Stimulated activated CD8-positive, alpha-beta memory T cell treated with anti-CD3 and anti-CD28 coated beads, Interleukin-4, amount 100 ng/mL, for 1 hour (primary cell): ENCODE measurements at places on chromosomes 16 and 17.

GRCh38 chr17:63196772-63197335, 230.8 kb downstream of the TANC2 start:
- DNase-seq, result no peak

- DNase-seq, result no peak
Observed at GRCh38 chr16:66596986-66597848, 7.3 kb upstream of the CMTM3 start.

DNA sequence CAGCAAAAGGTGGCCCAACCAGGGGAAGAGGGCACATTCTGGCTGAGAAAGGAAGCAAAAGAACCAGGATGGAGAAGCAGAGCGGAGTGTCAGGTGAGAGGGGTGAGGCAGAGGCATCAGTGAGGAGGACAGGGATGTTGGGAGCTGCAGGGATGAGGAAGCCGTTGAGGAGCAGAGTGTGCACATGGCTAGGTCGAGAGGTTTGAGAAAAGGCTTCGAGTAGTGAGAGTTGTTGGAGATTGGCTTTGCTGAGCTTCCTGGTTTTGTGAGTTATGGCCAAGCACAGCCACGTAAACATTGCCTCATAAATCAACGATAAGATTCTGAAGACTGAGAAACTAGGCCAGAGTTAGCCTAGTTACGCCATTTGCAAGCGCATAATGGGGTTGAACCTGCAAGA, 26.9 kb downstream of the DNAH2 start:
- DNase-seq, result no peak

DNA sequence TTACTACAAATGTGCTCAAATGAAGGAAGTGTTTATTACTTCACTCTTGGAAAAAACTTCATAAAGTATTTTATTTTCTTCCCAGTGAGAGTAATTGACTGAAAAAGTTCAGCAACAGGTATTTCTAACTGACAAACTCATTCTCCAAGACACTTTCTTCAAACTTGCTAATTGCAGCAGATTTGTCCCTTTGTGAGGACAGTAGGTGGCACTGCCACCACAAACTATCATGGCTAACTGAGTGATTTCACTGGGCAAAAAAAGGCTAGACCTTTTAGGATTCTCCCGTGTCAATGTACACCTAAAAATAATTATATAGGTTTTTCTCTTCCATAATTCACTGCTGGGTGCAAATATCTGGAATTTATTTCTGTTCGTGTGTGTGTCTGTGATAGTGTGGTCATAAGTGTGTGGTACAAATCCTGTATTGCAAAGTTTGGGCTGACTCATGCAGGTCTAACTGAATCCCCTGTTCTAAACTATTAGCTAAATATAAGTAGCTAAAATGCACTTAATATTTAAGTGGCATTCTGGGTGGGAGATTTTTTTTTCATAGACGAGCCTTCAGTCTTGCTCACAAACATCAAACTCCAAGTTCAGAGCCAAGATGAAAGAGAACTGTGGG, 3.9 kb downstream of the HS3ST3A1 start:
- peak; percentile 6 for DNase-seq

GRCh38 chr16:4692460-4693295, 684 bp upstream of the NUDT16L1 start:
- DNase-seq, result no peak

- no peak for DNase-seq
Observed at GRCh38 chr16:28845293-28845692, 855 bp downstream of the TUFM start.

DNA sequence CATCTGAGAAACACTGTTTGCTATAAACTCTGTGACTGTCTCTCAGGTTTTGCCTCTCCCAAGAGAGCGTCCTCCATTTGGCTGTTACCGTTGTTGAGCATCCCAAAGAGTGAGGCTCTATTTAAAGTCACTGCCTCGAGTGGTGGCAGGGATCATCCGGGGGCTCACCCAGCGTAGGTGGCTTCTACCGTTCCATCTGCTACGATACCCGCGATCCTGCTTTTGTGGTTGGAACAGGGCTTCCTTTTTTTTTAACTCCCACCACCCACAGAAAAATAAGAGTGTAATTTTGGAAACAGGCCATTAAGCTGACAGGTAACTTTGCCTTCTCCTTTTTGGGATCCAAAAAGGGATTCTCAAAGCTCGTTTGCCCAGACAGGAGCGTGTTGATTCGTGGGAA, 36.4 kb downstream of the KNOP1 start:
- no peak for DNase-seq

DNA sequence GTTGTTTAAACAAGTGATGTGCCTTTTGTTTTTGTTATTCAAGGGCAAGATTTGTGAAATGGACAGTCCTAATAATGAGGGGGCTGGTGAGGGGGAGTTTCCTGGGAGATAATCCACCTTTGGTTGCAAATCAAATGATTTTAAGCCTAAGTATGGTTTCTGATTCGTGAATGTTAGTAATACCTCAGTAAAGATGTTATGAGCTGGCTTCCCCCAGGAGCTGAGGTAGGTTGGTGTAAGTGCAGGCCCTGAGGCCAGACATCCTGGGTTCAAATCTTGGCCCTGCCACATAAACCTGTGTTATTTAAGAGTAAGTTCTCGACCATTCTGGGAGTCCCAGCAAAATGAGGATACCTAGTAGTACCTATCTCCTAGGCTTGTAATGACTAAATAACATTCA, 1.5 kb downstream of the SNX29 start:
- DNase-seq, result no peak

DNA sequence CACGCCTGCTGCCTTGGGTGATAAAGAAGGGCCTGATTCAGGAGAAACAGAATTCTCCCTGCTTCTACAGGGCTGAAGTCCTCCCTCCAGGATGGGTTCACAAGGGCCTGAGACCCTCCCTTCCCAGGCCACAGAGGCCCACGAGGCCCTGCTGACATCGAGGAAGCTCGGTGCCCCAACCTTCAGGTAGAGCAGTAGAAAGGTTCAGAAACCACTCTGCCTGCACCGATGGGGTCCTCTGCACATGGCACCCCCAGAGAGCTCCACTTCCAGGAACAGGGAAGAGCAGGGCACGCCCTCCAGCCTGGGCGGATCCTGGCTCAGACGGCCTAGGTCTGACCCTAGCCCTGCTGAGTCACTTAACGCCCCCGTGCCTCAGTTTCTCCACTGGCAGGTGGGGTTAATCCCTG, 773 bp downstream of the CENPX start:
- no peak for DNase-seq

GRCh38 chr17:11598274-11599221, at the start of gene DNAH9:
DNAH9 (plus strand) TSS chr17:11598470; CDS start chr17:11598499, 29 bp downstream.
- no peak for DNase-seq

DNA sequence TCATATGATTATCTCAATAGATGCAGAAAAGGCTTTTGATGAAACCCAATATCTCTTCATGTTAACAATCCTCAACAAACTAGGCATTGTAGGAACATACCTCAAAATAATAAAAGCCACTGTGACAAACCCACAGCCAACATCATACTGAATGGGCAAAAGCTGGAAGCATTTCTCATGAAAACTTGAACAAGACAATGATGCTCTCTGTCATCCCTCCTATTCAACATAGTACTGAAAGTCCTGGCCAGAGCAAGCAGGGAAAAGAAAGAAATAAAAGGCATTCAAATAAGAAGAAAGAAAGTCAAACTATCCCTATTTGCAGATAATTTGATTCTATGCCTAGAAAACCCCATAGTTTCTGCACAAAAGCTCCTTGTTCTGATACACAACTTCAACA, 999.2 kb upstream of the GOT2 start:
- no peak for DNase-seq

GRCh38 chr16:73166441-73166851, 118.5 kb upstream of the ZFHX3 start:
- no peak for DNase-seq

DNA sequence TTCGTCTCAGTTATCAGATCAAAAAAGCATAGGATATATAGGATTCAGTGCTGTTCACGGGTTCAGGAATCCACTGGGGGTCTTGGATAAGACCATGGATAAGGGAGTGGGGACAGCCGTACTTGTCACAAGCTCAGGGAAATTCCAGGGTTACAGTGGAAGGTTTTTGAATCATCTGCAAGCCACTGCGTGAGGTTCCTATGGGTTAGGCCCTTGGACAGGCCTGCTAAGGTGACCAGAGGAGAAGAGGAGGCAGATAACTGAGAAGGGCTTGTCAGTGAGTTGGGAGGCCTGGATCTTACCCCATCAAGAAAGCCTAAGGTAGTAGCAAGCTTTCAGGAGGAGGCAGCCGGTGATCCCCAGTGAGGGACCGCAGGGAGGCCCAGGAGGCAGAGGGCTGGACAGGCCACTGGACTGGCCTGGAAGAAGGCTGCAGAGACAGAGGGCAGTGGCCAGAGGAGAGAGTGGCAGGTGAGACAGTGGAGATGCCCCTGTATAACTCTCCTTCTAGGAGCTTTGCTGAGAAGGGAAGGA, 27.3 kb downstream of the NGFR start:
- DNase-seq, result no peak

- DNase-seq, result no peak
Observed at GRCh38 chr17:50832864-50833381, 2.5 kb upstream of the WFIKKN2 start.

DNA sequence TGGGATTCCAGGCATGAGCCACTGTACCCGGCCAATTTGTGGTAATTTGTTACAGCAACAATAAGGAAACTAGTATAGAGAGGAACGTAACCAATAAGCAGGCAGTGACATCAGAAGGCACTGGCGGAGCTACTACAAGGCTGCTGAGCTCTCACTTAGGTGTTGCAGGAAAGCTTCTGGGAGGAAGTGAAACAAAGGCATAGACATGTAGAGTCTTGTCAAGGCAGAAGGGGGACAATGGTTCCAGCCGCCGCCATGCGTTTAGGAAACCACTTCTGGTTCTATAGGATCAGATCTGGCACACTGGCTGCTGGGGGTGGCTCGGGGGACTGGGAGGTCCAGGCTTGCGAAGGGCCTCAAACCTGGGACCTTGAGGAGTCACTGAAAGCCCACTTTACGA, 9.4 kb upstream of the CPSF4L start:
- DNase-seq, result no peak

- DNase-seq, result peak; percentile 32
Observed at GRCh38 chr17:4485676-4486646, 12.7 kb upstream of the SPNS2 start.

DNA sequence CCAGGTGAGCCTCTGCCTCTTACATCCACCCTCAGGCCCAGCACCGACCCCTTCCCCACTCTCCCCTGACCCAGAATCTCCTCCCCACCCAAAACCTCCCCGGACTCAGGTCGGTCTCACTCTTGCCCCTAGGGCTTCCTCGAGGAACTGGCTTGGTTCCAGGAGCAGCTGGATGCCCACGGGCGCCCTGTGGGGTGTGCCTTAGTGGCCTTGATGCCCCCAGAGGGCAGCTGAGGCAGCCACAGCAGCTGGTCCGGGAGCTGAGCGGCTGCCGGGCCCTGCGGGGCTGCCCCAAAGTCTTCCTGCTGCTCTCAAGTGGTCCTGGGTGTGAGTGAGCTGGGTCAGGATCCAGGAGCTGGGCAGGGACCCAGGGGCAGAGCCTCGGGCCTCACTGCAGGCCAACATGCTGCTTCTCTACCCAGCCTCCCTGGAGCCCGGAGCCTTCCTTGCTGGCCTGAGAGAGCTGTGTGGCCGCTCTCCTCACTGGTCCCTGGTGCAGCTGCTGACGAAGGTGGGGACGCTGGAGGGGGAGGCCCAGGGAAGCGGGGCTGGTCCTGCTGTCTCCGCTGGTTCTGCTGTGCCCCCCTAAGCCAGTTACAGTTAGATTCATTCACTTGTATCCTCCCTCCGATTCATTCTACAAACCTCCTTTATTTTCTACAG, 9.6 kb downstream of the ZNF213 start:
- no peak for DNase-seq

- DNase-seq, result no peak
Observed at GRCh38 chr17:8839410-8839935, 28.0 kb downstream of the PIK3R6 start.

DNA sequence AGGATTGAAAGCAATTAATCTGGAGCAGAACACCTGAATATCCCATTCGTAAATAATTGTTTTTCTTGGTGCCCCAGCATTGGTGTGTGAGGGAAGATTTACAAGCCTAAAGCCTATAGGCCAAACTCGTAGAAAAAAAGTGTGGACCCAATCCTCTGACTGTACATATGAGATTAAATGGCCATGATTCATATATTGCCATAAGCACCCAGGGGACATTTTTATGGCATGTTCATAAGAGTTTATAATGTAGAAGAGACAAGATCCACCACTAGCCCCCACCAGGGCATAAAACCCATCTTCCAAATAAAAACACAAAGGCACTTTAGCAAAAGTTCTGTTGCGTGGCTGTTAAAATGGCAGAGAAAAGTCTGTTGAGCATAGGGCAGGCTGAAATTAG, 15.5 kb upstream of the SALL1 start:
- no peak for DNase-seq

DNA sequence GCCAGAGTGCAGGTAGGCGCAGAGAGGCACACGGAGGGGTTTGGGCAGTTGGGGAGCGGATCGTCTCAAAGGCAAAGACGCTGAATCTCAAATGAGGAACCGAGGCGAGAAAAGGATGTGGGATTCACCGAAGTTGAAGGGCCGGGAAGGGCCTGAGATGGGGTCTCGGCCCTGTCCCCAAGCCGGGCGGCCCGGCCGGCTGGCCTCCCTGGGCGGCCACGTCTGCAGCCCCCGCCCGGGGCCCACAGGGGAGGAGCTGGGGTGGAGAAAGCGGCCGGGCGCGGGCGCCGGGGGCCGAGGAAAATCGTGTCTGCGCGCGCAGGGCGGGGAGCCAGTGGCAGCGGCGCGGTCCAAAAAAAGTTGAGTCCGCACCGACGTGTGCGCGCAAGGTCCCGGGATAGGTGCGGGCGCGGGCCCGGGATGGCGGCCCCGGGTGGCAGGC, 458 bp downstream of the SLC12A4 start:
- no peak for DNase-seq

- no peak for DNase-seq
Observed at GRCh38 chr16:1580956-1581355, 30.9 kb downstream of the IFT140 start.

DNA sequence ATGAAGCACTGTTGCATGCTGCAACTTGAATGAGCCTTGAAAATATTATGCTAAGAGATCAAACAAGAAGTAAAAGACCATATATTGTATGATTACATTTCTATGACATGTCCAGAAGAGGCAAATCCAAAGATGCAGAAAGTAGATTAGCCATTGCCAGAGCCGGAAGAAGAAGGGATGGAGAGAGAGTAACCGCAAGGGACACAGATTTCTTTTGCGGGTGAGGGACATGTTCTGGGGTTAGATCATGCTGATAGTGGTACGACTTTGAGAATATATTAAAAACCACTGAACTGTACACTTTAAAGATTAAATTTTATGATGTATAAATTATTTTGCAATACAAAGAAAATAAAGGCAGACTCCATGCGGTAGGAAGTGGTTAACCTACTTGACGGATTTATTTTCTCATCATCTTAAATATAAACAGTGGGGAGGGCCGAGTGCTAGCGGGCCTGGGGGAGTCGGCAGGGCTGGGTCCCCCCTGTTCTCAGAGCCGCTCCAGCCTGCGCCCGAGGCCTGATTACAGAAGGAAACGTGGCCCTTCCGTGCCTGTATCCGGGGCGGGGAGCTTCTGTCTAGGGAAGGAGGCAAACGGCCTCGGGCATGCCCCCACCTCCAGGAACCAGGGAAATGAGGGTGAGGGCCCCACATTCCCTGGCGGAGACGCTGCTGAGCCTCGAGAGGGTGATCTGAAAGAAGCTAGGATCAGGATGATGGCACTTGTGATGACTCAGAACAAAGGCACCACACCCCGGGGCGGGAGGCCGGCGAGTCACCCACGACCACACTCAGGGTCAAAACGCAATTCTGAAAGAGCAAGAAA, 48.0 kb downstream of the SHCBP1 start:
- no peak for DNase-seq

- no peak for DNase-seq
Observed at GRCh38 chr16:25868706-25869370, 177.1 kb downstream of the HS3ST4 start.
